Stimulated activated CD8-positive, alpha-beta memory T cell treated with anti-CD3 and anti-CD28 coated beads, Interleukin-7, amount 100 ng/mL, for 1 hour (primary cell): ENCODE measurements at places on chromosomes 3 and 15.

GRCh38 chr3:136277634-136278033 lies 27.5 kb downstream of the PCCB start:
- no peak for DNase-seq

GRCh38 chr3:52787246-52787645 lies 7.3 kb upstream of the ITIH3 start:
- no peak for DNase-seq

DNA sequence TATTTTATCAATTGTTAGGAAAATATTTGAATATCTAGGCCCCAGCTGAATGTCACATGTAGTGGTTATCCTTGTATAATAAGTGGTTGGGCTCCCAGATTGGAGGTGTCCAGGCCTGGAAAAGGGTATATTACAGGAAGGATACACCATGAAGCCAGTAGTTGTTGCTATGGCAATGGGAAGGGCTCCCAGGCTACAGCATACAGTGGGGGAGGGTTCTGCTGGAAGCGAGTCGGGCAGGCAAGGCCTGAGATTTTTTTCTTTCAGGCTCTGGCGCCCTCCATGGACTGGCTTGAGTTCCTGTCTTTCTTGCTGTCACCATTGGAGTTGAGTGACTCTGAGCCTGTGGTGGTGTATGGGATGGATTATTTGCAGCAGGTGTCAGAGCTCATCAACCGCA lies 8.9 kb downstream of the ECE2 start:
- no peak for DNase-seq

DNA sequence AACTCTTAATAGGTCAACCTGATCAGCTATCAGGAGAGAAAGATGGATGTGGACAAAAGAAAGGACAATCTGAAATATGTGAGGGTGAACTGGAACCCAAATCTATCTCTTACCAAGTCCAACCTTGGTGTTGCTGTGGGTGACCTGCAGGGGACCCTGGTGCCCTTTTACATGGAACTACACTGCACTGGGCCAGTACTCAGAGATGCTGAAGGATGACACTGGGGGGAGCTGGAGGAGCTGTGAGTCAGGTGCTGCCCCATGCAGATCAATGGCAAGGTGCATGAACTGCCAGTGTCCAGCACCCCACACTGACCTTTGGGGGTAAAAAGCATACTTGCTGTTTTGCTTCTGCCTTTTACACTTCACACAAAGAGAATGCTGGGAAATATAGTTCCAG lies 55.6 kb upstream of the TBC1D5 start:
- no peak for DNase-seq

GRCh38 chr15:82986442-82986780 lies 401 bp downstream of the RAMAC start:
- DNase-seq: peak; percentile 5

DNA sequence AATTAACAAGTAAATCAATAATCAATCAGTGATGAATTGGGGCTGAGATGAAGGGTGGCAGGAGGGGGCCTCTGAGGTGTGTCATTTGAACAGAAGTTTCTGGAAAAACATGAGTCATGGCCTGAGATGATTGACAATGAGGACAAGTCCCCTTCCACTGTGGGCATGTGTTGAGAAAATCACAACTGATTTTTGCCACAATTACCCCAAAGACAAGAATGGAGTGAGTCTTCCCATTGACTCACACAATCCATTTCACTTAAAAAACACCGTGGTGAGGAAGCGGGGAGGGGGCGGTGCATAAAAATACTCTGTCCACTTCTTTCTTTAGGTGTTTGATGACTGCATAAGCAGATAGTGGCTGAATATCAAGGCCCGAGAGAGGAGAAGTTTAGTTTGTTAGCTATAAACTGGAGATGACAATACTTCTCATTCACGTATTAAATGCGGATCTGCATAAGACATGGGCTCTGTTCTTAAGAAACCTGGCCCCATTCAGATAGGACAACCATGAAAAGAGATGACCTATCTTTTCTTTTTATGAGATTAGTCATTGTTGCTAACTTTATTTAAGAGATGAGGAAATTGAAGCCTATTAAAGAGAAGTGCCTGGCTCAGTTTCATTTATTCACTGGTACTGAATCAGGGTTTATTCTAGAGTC lies 34.7 kb downstream of the SHC4 start:
- no peak for DNase-seq
